ENCODE measurements at places on chromosomes 2 and 18. TPM values are rescaled to one million over a fixed set of nuclear protein-coding genes. Genes with fewer than 3 reads are reported as not detected.

GRCh38 chr2:112197868-112198267 lies 57.0 kb downstream of the ZC3H8 start:
- no peak for DNase-seq

DNA sequence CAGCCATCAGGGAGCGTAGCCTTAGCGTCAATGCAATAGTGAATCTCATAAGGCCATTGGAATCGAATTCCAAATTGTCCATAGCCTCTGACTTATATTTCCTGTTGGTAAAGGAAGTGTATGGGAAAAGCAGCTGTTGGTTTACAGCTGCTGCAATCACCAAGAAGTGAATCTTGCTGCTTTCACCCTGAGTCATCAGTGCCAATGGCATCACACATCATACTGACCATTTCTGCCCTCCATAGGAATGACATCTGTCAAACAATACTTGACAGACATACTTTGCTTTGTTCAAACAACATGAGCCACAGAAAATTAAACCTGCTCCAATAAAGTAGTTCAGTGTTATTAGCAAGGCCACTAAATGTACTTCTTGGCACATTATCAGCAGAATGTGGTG lies 111.2 kb upstream of the KLHL29 start:
- no peak for DNase-seq

GRCh38 chr2:86596118-86596517 lies 27.5 kb downstream of the RNF103 start:
- no peak for DNase-seq

DNA sequence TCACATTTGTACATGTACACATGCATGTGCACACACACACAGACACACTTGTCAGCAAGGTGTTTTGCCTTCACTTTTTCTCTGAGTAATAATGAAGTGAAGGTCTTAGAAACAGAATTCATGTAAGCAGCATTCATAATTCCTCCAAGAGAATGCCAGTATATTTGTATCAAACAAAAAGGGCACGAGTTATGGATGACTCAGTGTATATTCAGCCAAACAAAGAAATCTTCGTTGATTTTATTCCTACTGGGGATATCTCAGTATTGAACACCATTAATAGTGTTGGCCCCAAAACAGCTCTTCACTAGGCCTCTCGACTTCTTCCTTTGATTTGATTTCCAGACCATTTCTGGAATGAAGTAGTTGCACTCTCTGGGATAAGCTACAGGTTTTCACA lies 125.3 kb downstream of the PIK3C3 start:
- DNase-seq = no peak

DNA sequence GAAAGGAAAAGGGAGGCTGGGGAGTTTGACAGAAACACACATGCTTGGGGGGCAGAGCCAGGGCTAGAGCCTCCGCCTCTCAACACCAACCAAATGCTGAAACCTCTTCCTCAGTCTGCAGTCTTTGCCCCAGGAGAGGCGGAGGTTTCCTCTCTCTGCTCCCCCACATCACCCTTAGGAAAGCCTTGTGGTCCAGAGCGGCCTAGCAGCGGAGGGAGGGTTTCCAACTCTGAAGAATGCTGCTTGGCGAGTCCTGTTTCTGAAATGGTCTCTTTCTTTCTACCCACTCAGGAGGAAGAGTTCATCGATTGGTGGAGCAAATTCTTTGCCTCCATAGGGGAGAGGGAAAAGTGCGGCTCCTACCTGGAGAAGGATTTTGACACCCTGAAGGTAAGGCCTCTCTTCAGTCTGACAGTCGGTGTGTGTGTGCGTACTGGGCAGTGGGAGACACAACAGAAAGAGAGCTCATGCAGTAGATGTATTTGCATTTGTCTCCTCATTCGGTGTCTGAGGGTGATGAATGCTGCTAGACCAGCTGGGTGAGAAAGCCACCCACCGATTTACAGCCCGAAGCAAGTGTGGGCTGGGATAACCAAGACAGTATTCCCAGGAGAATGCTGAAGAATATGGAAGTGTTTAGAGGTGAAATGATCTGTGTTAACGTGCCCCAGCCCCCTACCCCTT lies 190.5 kb downstream of the DYSF start:
- no peak for DNase-seq

DNA sequence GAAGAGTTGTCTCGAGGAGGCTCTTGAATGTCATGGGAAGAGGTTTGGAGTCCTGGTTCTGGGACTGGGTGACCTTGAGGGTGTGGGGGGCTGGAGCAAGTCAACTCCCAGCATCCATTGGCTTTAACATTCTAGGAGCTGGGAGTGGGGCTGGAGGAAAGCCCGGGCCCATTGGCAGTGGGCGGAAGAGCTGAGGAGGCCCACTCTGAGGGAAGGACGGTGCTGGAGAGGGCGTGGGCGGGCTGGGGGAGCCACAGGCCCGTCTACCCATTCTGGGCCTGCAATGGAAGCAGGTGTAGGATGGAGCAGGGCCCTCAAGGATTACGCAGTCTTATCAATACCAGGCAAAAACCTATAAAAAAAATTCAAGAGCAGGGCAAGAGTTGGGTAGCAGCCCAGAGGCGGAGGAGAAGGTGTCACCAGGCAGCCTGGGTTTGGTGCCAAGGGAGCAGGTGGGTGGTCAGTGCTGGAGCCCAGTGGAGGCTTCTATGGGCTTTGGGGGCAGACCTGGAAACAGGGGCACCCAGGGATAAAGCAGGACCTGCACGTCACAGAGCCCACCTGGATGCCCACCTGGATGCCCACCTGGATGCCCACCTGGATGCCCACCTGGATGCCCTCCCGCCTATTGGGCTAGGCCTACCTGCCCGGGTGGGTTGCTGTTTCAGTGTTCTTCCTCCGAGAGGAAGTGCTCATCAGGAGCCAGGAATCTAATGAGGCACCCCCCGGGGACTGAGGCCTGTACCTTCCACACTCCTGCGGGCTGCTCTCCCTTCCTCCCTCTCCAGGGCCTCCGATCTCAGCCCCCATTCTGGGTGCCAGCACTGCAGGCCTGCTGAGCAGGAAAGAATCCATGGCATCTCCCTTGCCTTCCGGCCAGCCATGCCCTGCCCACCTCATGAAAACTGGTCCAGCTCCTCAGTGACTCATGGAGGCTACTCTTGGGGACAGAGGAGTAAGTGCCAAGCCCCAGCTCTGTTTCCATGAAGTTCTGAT lies 71.3 kb downstream of the CTIF start:
- DNase-seq = no peak

GRCh38 chr2:176752295-176752694 lies 460.3 kb upstream of the HNRNPA3 start:
- no peak for DNase-seq

DNA sequence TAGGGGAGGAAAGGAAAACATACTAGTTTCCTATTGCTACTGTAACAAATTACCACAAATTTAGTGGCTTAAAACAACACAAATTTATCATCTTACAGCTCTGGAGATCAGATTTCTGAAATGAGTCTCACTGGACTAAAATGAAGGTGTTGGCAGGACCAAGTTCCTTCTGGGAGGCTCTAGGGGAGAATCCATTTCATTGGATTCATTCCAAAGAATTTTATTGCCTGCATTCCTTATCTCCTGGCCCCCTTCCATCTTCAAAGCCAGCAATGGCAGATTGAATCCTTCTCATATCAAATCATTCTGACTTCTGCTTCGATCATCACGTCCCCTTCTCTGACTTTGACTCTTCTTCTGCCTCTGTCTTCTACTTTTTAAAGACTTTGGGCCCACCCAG lies 250.9 kb downstream of the IRS1 start:
- DNase-seq = no peak

GRCh38 chr2:160970052-160970965 lies 189.9 kb upstream of the TANK start:
- DNase-seq = no peak

GRCh38 chr2:137769406-137769805 lies 194.9 kb upstream of the HNMT start:
- DNase-seq = no peak

DNA sequence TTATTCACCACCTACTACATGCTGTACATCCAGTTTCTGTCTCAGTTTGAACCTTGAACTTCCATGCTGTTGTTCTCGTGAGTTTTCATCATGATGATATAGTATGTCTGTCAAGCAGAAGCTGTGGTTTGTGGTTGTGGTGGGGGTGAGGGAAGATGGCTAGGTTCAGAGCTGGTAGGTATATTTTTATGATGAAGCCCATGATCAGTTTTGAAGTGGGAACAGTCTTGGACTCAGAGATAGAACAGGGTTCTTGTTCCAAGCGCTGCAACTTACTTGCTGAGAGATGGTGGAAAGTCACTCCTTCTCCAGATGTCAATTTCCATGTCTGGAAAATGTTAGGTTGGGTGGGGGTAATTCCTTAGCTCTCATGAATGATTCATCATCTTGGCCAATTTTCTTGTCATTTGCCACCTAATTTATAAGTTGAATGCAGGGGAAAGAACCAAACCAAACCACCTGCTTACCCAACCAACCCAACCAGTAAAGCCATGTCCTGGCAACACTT lies 21.6 kb downstream of the PMAIP1 start:
- DNase-seq = no peak

DNA sequence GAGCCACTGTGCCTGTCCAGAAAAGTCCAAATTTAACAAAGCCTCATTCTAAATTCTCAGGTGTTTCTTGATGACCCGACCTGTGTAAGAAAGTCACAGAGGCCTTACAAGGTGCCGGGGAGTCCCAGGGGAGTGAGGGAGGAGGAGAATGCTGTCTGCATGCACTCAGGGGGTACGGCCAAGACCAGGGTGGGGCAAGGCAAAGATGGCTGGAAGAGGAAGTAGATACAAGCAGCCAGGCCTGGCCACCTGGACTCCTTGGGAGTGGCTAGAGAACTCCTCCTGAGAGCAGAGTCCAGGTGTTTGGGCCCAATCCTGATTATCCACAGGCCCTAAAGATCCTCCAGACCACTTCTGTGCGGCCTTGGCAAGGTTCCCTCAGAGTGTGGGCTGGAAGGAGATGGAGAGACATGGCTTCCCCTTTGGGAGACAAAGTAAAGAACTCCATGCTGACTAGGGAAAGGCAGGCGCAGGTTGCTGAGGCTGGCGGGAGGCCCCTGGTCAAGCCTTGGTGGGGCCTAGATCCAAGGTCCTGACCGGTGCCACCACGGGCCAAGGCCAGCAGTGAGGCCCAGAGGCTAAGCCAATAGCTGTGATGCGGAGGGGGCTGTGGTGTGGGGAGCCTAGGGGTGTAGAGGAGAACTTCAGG lies 74.7 kb downstream of the COPS8 start:
- no peak for DNase-seq

DNA sequence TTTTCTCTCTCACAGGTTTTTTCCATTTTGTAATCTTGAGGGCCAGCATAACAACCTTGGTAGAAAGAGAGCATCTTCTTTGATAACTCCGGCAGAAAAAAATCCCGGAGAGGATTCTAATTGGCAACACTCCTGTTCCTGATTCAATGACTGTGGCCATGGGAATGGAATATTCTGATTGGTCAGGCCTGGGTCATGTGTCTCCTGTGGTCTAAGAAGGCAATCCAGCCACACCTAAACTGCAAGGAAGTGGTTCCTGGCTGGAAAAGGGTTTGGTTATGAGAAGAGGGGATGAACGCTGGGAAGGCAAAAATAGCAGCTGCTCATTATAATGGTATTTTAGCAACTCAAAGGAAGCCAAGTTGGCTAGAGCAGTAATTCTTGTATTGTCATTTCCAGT lies 24.8 kb upstream of the ZNF638 start:
- DNase-seq = no peak

DNA sequence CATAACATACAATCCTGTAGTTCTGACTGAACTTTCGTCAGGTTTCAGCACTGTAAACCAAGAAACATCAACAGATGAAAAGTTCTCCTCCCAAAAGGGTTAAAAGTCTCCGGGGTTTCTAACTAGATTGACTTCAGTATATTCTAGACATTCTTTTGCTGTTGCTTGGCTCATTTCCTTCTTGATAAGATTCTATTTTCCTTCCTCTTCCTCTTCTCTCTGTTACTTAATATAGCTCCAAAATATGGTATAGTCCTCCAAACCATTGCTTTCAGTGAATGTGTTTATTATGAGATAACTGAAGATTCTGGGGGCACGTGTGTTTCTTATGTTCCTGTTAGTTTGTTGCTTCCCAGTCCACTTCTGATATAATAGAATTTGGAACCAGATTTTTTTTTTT lies 46.4 kb upstream of the MAP4K3 start:
- DNase-seq = no peak

DNA sequence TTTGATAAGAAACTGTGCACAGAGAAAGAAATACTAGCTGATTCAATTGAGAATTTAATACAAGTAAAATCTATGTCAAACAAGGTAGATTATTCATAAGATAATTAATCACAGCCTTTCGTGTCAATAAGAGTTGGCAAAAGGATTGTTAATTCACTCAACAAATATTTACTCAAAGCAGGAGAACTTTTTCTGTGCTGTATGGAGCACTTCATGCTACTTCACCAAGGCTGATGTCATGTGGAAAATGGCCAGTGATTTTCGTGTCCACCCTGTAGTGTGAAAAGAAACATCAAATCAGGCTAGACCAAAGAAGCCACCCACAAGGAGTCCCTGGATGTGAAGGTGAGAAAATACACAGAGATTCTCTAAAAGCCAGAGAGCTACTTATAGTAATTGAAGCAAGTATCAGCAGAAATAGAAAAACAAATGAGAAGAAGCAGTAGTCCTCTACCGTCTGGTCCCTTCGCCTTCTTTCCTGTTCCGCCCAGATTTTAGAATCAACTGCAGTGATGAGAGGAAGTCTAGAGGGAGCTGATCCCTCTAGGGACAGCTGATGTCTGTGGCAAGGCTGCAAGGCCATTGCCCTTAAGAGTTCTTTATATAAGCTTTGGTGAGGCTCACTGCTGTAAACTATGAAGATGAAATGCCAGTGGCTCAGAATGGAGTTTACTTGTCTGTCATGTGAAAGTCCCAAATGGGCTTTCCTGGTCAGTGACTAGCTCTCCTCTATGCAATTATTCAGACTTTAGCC lies 201.3 kb upstream of the APCDD1 start:
- no peak for DNase-seq

DNA sequence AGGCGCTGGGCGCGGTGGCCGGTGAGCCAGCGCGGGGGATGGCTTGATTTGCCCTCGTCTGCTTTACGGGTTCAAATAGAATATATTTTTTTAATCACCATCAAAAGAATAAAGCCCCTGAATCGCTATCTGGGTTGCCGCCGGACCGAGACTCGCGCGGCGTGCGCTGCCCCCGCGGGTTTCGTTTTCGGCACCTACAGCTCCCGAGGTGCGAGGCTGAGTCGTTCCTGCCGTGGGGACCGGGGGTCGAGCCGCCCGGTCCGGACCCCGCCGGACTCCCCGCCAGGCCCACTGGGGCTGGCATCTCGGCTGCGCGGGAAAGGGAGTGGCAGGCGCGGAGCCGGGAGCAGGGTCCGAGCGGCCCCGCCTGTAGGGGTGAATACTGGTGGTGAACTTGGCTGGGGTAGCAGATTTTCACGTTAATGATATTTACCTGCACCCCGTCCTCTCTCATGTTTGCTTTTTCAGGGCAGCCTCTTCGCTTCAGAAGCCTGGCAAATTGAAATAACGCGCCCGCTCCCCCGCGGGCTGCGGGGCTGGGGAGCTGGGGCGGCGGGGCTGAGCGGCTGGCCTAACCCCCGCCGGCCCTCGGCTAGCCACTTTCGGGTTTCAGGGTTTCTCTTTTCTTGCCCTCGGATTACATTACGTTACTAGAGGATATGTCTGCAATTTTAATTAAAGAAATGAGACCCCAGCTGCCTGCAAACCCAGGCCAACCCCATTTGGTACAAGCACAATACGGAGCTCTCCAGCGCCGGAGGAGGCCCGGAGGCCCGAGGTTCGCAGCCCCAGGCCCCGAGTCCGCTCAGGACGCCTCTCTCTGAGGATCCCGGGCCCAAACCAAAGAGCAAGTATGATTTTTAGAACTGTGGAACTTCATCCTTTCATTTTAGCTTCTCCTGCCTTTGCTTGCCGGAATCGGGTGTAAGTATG lies 1.7 kb upstream of the CELF4 start:
- DNase-seq = no peak

- DNase-seq = no peak
Measured at GRCh38 chr2:195636890-195637289, 20.1 kb upstream of the SLC39A10 start.

The RTKN gene
- total RNA-seq = 0.71 TPM

The TEX44 gene
- not detected for total RNA-seq

The ZBTB7C gene
- 0.29 TPM for total RNA-seq

The IFIH1 gene
- total RNA-seq = 12.8 TPM
